Left lung (tissue), 14 donors: ENCODE measurements at places on chromosomes 12 and 14. TPM values are rescaled to one million over a fixed set of nuclear protein-coding genes. Genes with fewer than 3 reads are reported as not detected.

- no peak for DNase-seq
These were observed 7.5 kb upstream of the PRKAG1 start for GRCh38 chr12:49026101-49026500.

GRCh38 chr12:64549108-64549507, 61.2 kb upstream of the RASSF3 start:
- no peak for DNase-seq

- no peak for DNase-seq
These were observed 91.0 kb downstream of the TTLL5 start for GRCh38 chr14:75752086-75752485.

- no peak for DNase-seq
These were observed 47.9 kb downstream of the GTF2A1 start for GRCh38 chr14:81172881-81173280.

DNA sequence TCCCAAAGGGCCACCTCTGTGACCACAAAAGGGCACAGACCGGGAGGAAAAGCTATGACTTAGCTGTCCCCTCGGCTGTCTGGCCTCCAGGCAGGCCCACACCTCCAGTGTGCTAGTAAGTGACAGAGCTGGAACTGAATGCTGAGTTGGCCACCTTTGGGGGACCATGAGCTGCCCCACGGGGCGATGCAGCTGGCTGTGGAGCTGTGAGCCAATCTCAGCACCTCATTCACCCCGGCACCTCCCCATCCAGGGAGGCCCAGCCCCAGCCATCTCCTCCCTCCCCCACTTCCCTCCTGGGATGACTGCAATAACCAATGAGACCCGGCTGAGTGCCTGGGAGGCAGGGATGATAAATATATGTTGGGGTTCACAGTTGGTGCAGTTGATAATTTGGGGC, 12.2 kb upstream of the TESC start:
- DNase-seq = no peak

GRCh38 chr14:42633504-42634095, 1026.9 kb downstream of the LRFN5 start:
- DNase-seq = no peak

Gene ASPG
- 1.4 TPM for total RNA-seq

Gene GNB3
- 2.0 TPM for total RNA-seq

Gene SLC4A8
- 1.7 TPM for total RNA-seq

Gene SPTB
- 2.3 TPM for total RNA-seq
